ENCODE measurements at places on chromosomes 1 and 21.

- no peak for DNase-seq
These were observed 24.3 kb upstream of the CLSTN1 start for GRCh38 chr1:9848022-9848421.

GRCh38 chr1:183477986-183478781 is 5.9 kb downstream of the SMG7 start:
- DNase-seq = peak; percentile 14

- DNase-seq = no peak
These were observed 26.2 kb downstream of the TNFSF18 start for GRCh38 chr1:173024543-173024942.

DNA sequence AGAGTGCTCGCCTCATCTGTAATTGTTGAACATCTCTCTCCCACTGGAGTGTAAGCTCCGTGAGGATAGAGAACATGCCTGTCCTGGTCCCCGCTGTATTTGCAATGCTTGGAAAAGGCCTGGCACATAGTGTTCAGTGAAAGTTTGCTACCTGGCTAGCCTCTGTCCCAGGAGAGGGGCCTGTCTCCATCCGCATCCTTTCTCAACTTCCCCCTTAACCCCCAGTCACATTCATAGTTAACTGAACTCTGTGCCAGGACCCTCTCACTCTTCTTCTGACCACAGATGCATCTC is 15.2 kb downstream of the SPOCD1 start:
- DNase-seq = no peak

GRCh38 chr1:39418236-39418635 is 73.2 kb upstream of the BMP8A start:
- no peak for DNase-seq

DNA sequence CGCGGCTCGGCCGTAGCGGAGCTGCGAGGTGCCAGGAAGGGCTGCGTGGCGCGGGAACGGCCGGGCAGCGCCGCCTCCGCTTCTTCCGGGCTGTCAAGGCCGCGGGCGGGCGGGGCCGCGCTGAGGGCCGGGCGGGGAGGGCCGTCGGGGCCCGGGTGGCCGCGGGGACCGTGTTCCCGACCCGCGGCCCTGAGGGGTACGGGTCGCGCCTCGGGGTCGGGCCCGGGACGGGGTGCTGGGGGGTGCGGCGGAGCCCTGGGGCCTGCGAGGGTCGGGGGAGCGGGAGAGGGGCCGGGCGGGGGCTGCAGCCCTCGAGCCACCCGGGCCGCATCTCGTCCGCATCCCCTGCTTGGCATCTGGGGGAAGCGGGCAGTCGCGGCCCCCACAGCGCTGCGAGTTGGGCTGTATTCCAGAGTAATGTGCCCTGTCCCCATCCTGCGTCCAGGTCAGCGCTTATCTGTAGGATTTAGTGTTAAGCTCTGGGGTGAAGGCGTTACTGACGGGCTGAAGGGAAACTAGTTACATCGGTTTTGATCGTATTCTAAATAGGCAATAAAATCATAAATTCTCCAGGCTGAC is 379 bp downstream of the RER1 start:
- no peak for DNase-seq

- no peak for DNase-seq
These were observed 25.0 kb upstream of the TMEM39B start for GRCh38 chr1:32047701-32048100.

- no peak for DNase-seq
These were observed 60.0 kb upstream of the TLR5 start for GRCh38 chr1:223203034-223203408.

GRCh38 chr1:90973897-90974798 is 47.7 kb downstream of the ZNF644 start:
- no peak for DNase-seq

- no peak for DNase-seq
These were observed 35.6 kb downstream of the TMEM63A start for GRCh38 chr1:225846331-225847310.

- DNase-seq = no peak
These were observed 100.2 kb downstream of the LRRC53 start for GRCh38 chr1:74412244-74412643.

DNA sequence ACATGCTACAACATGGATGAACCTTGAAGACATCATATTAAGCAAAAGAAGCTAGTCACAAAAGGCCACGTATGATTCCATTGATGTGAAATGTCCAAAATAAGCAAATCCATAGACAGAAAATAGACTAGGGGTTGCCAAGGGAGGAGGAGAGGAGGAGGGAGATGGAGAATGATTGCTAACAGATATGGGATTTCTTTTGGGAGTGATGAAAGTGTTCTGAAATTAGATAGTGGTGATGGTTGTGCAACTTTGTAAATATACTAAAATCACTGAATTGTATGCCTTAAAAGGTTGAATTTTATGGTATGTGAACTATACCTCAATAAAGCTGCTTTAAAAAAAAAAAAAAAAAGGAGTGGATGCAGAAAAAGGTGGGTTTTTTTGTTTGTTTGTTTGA is 7.6 kb downstream of the CLSTN1 start:
- no peak for DNase-seq

GRCh38 chr1:220528679-220529501 is 954 bp downstream of the MARK1 start:
- DNase-seq = no peak

DNA sequence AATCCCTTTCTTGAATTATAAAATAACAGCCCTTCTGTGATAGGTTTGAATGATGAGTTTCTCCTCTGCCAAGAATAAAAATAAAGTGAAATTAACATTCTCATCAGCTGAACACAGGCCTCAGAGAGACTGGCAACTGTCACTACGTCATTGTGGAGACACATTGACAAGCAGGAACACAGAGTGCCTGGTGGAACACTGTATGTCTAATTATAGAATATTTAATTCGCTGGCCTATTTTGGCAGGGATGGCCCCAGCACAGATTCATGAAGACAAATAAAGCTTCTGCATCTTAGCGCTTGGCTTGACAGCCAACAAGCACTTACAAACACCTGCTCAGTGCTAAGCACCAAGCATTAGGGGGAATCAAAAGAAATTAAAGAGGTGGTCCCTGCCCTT is 52.0 kb upstream of the SMYD2 start:
- no peak for DNase-seq

- DNase-seq = no peak
These were observed 35.4 kb downstream of the QSOX1 start for GRCh38 chr1:180190091-180190490.

DNA sequence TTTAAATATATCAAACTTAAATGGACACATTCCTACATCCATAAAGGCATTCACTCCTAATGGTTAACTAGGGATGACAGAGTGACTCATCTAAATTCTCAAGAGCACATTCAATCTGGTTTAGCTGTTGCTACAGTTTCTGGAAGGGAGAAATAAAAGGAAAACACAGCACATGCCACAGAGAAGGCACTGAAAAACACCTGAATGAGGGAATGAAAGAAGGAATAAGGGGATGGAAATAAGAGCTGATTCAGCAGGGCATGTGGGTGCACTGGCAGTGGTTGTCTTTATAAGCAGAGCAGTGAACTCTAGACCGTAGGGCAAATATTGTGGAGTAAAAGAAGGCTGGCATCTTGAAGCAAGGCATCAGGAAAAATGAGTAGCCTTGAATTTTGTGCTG is 79.3 kb downstream of the LHX4 start:
- DNase-seq = no peak

DNA sequence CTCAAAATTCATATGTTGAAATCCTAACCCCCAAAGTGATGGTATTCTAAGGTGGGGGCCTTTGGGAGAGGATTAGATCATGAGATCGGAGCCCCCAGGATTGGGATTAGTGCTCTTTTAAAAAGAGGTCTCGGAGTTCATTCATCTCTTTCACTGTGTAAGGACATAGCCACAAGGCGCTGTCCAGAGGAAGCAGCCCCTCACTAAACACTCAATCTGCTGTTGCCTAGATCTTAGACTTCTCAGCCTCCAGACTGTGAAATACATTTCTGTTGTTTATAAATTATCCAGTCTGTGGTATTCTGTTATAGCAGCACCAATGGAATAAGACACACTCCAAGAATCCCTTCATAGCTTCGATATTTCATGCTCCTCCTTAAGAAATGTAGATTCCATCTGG is 12.4 kb upstream of the TIAM1 start:
- DNase-seq = no peak

DNA sequence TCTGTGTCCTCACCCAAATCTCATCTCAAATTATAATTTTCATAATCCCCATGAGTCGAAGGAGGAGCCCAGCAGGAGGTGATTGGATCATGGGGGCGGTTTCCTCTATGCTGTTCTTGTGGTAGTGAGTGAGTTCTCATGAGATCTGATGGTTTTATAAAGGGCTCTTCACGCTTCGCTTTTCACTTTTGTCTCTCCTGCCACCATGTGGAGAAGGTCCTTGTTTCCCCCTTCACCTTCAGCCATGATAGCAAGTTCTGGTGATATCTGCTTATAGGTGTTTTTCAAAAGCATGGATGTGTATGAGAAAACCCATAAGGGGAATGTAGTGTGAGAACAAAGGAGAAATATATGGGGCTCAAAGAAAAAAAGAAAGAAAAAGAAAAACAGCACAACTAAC is 405.9 kb upstream of the RGS18 start:
- no peak for DNase-seq

DNA sequence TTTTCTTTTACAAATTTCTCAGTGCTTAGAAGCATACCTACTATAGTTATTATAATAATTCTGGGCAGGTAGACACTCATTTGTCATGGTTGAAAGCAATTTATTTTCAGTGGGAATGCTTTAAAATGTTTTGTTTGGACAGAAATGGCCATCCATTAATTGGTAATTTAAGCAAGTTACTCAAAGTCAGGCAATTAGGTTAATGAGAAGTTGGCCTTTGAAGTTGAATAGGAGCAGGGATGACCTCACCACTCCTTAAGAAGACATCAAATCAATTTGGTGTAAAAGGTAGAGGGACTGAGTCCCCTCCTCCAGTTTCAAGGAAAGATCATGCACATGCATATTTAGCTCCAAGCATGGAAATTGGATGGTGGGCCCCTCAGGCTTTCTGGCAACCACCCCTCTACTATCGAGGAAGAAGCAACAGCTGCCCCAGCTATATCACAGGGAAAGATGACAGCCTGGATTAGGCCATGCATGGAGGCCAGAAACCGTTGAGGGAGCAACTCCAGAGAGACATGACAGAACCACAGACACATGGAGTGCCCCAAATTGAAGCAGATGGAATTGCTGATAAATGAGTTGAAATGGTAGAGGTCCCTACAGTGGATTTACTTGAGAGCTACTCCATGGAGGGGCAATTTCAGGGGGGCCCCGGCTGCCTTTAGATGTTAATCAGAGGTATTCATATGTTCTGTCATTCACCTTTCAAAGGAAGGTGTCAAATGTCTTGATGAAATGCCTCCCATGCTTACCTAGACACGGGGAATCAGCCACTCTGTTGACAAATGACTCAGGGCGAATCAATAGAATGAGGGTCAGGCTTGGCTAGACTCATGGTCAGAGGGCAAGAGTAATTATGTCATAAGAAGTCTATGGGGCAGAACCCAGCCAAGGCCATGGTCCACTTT is 26.7 kb downstream of the HLX start:
- no peak for DNase-seq

DNA sequence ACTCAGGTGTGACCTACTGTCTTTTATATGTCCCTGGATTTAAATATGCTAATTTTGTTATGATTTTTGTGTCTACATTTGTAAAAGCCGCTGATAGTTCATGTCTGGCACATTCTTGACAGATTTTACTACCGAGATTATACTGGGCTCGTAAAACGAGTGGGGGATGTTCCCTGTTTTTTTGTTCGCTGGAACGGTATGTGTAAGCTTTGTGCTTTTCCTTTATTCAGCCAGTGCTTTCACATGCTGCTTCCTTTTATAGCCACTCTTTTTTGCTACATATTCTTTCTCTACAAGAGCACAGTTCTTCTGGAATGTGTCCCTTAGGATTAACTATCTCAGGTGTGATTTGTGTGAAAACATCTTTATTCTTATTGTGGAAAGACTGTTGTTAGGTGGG is 46.6 kb downstream of the ADARB1 start:
- DNase-seq = no peak

- no peak for DNase-seq
These were observed 33.8 kb downstream of the HHAT start for GRCh38 chr1:210362526-210362925.

GRCh38 chr1:71154429-71154828 is 73.6 kb upstream of the ZRANB2 start:
- no peak for DNase-seq

DNA sequence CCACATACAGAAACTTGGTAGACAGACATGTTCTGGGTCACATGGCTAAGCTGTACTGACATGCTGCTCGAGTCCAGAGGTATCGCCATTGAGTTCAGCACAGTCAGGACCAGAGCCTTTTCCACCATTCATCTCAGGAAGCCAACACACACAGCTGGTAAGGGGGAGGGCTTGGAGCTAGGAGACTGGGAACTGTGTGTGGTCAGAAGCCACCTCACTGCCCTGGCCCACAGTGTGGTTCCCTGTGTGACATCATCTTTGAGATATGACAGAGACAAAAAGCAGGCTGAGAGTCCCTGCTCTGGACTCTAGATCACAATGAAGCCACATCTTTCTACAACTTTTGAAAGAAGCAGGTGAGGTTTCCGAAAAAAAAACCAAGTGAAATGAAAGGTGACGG is 107.2 kb downstream of the SIM2 start:
- DNase-seq = no peak

GRCh38 chr21:37076087-37076850 is 3.2 kb downstream of the TTC3 start:
- no peak for DNase-seq

- no peak for DNase-seq
These were observed 5.1 kb upstream of the TFAP2E start for GRCh38 chr1:35567947-35568558.

DNA sequence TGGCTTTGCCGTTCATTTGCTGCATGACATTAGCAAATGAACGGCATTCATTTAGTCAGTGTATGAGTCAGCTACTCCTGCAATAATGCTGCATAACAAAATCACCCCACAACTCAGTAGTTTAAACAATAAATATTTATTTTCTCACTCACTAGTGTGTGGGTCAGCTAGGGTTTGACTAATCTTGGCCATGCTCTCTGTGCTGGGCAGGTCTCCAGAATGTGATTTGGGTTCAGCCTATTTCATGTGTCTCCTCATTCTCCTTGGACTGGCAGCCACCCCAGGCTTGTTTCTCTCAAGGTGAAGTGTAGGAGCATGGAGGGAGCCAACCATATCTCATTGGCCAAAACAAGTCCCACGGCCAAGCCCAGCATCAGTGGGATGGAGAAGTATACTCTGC is 104.3 kb downstream of the LACTBL1 start:
- no peak for DNase-seq

GRCh38 chr1:184499616-184500015 is 112.8 kb downstream of the C1orf21 start:
- DNase-seq = no peak

DNA sequence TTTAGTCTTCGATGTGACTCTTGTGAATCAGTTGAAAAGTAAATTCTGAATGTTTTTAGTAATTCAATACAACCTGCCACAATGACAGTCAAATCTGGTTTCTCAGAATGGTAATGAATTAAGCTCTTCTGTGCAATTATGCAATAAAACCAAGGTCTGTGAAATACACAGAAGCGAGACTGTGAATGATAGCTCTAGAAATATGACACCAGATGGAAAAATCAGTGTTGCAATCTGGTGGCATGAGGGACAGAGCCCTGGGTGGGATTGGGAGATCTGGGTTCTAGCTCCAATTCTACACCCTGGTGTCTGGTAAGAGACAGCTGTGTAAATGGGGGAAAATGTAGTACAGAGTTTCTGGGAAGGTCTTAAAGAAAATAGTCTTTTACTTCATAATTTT is 586.4 kb upstream of the ZRANB2 start:
- peak; percentile 38 for DNase-seq

Measured in AML-193 (cell line).